ENCODE measurements at places on chromosomes 3 and 15. TPM values are rescaled to one million over a fixed set of nuclear protein-coding genes. Genes with fewer than 3 reads are reported as not detected.

DNA sequence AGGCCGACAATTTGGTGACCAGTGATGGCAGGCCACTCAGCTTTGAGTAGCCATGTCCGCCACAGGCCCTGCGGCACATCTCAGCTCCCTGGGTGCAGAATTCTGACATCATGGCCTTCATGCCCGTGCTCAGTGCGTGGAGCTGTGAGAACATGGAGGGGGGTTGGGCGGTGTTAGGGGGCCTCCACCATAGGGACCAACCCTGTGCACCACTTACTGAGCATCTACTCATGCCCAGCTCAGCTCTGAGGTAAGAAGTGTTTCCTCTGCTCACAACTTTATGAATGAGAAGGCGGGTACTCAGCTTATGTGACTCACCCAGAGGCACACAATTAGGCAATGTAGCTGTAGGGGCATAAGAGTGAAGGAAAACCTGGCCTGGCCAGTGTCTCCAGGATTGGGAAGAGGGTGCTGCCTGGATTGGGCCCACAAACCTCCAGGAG lies 10.5 kb downstream of the ACOX2 start:
- no peak for DNase-seq

Gene KNL1
- total RNA-seq = 0.52 TPM

GRCh38 chr15:66650433-66650832 lies 51.6 kb upstream of the SMAD6 start:
- peak; percentile 93 for DNase-seq

- no peak for DNase-seq
Observed at GRCh38 chr3:112779558-112780480, 66.8 kb downstream of the CD200R1L start.

Gene CKMT1B
- not detected for total RNA-seq

Measured in posterior vena cava (tissue), 2 donors.